ENCODE measurements at places on chromosomes 7 and 10.

DNA sequence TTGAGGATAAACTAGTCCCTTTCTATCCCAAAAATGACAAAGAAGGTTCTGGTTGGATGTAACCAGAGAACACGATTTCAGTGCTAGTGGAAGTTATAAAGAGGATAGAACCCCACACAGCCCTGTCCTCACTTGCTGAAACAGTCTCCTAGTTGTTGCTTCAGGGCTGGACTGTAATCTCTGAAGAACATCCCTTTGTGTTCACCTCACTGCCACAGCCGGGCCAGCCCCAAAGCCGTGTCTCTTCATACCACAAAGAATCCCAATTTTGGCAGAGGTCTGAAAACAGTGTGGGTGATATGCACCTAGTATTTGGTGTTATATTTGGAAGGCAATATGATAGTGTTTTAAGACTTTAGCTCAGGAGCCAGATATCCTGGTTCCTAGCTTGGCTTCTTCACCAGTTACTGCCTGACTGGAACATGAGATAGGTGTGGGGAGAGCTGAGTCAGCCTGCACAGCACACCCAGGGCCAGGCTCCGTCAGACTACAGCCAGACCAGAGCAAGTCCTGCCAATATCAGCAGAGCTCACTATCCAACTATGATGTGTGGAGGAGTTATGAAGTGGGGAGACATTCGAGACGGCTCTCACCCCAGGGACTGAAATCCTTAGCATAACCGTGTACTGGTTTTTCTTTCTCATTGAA, 21.2 kb downstream of the CYP3A4 start:
- DNase-seq, result no peak

GRCh38 chr7:151822541-151823181, 54.3 kb downstream of the PRKAG2 start:
- DNase-seq, result no peak

- no peak for DNase-seq
Measured at GRCh38 chr10:83193026-83193425, 946.3 kb upstream of the GHITM start.

DNA sequence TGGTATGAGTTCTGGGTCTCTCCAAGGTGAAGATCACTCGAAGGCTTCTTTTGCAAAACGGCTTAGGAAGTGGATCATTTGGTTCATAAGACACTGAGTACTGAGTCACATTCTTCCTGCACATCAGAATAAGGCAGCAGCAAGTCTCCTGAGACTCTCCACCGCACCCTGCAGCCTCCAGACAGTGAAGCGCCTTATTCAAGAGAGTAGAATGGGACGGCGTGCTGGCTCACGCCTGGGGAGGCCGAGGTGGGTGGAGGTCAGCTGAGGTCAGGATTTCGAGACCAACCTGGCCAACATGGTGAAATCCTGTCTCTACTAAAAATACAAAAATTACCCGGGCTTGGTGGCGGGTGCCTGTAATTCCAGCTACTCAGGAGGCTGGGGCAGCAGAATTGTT, 70.3 kb downstream of the C10orf143 start:
- no peak for DNase-seq

- no peak for DNase-seq
Measured at GRCh38 chr10:45395554-45395953, 21.5 kb downstream of the ALOX5 start.

DNA sequence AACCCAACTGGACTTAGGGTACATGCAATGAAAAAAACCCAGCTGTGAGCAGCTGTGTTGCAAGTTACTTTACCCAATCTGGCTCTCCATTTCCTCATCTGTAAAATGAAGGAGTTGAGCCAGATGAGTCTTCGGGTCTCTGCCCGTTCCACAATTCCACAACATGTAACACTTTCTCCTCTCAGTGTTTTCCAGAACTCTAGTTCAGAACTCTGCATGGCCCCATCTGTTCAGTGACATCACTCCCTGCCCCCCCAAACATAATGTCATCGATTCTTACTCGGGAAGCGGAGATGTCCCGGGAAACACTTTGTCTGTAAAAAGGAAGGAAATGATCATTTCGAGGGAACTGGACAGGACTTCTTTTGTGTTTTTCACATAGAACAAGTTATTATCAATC, 2.5 kb downstream of the SH3PXD2A start:
- DNase-seq, result no peak

DNA sequence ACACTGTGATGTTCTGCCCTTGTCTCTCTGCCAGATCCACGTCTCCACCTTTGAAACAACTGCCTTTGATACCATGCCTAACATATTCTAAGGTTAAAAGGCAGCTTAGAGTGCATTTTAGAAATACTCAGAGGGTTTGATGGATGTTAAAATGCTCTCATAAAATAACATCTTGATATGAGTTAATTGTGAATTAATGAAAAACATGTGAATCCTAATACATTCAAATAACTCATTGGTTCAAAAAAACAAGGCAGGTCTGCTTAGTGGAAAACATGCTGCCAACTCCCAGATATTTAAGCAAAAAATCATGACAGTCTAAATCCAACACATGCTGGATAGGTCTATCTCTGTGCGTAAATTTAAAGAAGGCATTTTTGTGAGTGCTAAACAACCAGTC, 291.8 kb downstream of the AHR start:
- no peak for DNase-seq

- DNase-seq, result no peak
Measured at GRCh38 chr10:125661941-125662515, 20.9 kb downstream of the TEX36 start.

- DNase-seq, result no peak
Measured at GRCh38 chr7:103962070-103962469, 27.4 kb downstream of the RELN start.

- no peak for DNase-seq
Measured at GRCh38 chr7:74236284-74236683, 17.9 kb downstream of the RFC2 start.

DNA sequence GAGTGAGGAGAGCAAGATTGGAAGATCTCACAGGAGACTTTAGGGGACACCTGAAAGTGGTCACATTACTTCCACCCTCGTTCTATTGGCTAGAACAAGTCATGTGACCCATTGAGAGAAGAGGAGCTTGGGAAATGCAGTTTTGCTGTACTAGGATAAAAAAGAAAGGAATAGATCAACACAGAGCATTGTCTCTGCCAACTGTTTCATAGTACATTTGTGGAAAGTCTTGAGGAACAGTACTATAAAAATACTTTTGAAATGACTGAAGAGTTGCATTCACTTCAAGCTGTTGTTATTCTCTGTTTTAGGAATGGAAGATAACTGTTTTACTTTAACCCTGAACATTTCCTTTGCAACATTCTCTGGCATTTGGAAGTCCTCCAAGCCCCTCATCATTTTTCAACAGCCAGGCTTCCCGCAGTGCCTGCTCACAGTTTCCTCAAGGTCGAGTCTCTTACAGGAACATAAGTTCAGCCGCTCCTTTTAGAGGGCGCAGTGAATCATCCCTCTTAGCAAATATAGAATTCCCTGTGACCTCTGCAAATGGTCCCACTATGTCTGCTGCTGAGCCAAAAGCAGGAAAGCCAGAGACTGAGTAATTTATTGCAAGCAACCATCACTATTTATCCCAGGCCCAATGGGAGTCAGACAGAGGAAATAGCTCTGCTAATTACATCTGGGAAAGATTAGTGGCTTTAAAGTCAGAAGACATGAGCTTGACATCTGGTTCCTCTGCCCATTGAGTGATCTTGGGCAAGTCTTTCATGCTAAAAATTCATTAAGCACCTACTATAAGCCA, 40.7 kb downstream of the MRPL32 start:
- DNase-seq, result no peak

DNA sequence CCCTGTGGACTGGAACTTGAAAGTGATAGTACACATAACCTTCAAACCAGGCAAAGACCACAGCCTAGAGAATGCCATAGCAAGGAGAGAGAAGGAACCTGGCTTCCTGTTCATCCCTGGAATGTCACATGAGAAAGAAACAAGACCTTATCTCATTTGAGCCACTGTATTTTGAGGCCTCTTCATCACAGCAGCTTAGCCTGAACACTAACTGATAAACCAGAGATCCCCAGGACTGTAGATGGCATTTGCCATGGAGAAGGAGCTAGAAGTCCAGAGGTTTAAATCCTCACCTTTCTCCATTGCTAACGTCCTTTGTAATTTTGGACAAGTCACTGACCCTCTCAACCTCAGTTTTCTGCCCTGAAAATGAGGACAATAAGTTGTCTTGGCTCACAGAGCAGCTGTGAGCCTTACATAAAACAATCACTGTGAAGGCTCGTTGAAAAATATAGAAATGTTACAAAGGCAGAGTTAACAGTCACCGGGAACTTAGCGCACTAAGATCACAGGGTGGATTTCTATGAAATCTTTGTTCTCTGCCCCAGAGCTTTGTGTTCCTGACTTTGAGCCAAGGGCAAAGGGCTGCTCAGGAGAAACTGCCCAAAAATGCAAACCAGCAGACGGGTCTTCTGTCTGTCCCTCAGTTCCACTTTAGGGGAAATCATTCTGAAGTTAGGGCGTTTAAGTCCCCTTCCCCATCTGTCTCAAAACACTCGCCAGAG, 197.0 kb downstream of the USP6NL start:
- no peak for DNase-seq

- DNase-seq, result peak; percentile 66
Measured at GRCh38 chr10:74977913-74978847, 133.3 kb upstream of the SAMD8 start.

GRCh38 chr7:140212100-140212881, 35.5 kb upstream of the KDM7A start:
- peak; percentile 35 for DNase-seq

- DNase-seq, result no peak
Measured at GRCh38 chr7:23377134-23377533, 78.0 kb downstream of the MALSU1 start.

GRCh38 chr7:131164025-131164925, 163.4 kb upstream of the MKLN1 start:
- no peak for DNase-seq

DNA sequence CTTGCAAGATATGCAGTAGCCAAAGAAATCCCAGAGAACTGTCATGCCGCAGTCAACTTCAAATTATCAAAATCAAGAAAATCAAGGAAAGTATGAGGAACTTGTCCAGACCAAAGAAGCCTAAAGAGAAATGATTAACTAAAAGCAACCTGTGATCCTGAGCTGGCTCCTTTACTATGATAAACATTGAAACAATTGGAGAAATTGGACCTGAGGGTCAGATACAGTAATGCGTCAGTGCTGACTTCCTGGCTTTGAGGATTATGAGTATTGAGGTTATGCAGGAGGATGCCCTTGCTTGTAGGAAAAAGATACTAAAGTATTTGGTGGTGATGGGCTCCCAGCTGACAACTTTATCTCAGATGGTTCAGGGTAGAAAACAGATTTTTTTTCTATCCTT, 324.7 kb upstream of the AKR1E2 start:
- no peak for DNase-seq

GRCh38 chr7:77811516-77812289, 13.1 kb downstream of the PHTF2 start:
- DNase-seq, result no peak

DNA sequence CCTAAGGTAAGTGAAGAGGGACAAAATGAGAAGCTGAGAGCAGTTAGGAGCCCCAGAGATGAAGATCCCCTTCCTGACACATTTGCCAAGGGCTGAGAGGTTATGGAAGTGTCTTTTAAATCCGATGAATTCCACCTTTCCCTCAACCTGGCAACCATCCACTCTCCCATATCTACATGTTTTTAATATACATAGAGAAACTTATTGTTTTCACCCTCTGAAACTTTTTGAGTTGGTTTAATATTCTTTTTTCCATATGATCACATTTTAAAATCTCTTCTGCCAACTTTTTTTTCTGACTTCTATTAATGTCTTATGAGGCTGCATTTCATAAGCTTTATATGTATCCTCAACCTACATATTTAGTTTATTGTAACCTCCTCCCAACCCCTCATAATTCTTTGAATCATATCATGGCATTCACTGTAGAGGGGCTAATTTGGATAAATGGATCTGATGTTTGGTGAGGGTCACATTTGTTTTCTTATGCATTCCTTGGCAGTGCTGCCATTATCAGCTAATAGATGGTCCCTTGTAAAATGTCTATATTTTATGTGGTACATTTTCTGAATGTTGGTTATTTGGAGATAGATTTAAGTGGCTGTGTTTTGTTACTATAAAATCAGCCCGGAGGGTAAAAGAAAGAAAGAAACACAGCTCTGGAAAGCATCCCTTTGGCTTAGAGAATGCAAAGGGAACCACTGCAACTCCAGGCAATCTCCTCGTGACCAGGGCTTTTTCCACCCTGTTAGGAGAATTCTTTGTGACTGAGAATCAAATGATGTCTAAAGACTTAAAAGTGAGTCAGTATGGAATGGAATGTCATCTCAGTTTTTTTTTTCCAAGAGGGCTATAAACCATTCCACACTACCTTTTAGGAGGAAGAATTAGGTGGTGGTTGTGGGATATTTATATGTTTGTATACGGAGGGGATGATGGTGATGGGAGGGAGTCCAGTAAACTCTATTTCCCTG, 334.4 kb downstream of the SUGCT start:
- no peak for DNase-seq

DNA sequence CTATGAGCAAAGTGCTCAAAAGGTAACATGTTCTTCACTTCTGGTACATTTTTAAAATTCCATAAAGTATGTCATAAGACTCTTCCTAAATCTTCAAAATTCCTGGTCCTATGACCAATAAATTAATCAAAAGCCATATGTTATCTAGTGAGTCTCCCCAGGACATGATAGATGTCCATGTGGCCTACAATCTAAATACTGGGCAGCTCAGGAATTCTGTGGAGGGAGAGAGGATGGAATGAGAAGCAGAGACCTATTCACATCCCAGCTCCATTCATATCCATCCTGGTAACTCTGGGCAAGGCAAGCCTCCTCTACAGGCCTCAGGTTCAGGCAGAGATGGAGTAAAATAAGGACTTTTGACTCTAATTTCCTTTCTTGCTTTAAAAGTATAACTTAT, 224.8 kb downstream of the MTERF1 start:
- no peak for DNase-seq

- no peak for DNase-seq
Measured at GRCh38 chr7:42831718-42832522, 80.0 kb downstream of the C7orf25 start.

- DNase-seq, result no peak
Measured at GRCh38 chr10:30811276-30812017, 181.9 kb upstream of the LYZL2 start.

- DNase-seq, result no peak
Measured at GRCh38 chr10:475709-476454, 213.6 kb downstream of the DIP2C start.

Data from CD4-positive, alpha-beta T cell treated with Interleukin-1 beta for 1 hour (primary cell).